ENCODE measurements at places on chromosomes 6 and 20.

GRCh38 chr6:431504-431903, 40.0 kb downstream of the IRF4 start:
- DNase-seq: no peak

- no peak for DNase-seq
These were observed 122.6 kb downstream of the LRRC1 start for GRCh38 chr6:53917464-53917842.

- no peak for DNase-seq
These were observed 1.3 kb downstream of the DUSP15 start for GRCh38 chr20:31868853-31869672.

- DNase-seq: no peak
These were observed 83.4 kb upstream of the PRL start for GRCh38 chr6:22380236-22380635.

- DNase-seq: no peak
These were observed 112.5 kb downstream of the FAM50B start for GRCh38 chr6:3961581-3962215.
